ENCODE measurements at places on chromosomes 3 and 15. TPM values are rescaled to one million over a fixed set of nuclear protein-coding genes. Genes with fewer than 3 reads are reported as not detected.

The CTXND1 gene
- total RNA-seq: 0.07 TPM

The MESP2 gene
- total RNA-seq: 0.32 TPM

The SLC24A5 gene
- not detected for total RNA-seq

The RFT1 gene
- 8.1 TPM for total RNA-seq

The TGFBR2 gene
- total RNA-seq: 11.2 TPM

The CCR9 gene
- total RNA-seq: 0.27 TPM

The PIF1 gene
- total RNA-seq: 70.9 TPM

DNA sequence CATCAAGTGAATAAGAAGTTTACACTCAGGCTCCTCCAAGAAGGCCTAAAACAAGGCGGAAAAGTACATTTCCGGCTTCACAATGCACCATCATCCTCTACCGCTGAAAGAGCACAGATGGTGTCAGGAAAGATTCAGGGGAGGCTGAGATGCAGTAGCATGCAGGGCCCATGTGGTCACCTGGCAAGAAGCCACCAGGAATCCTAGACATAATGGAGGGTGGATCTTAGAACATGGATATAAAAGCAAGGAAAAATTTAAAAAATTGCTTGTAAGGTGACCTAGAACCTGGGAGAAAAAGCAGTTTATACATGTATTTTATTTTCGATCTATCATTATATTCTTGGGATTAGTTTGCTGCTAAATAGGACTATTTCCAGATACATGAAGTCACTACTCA is 21.9 kb upstream of the OTOL1 start:
- DNase-seq: no peak

- peak; percentile 25 for DNase-seq
These were observed 29.1 kb downstream of the FGD5 start for GRCh38 chr3:14847613-14848541.

DNA sequence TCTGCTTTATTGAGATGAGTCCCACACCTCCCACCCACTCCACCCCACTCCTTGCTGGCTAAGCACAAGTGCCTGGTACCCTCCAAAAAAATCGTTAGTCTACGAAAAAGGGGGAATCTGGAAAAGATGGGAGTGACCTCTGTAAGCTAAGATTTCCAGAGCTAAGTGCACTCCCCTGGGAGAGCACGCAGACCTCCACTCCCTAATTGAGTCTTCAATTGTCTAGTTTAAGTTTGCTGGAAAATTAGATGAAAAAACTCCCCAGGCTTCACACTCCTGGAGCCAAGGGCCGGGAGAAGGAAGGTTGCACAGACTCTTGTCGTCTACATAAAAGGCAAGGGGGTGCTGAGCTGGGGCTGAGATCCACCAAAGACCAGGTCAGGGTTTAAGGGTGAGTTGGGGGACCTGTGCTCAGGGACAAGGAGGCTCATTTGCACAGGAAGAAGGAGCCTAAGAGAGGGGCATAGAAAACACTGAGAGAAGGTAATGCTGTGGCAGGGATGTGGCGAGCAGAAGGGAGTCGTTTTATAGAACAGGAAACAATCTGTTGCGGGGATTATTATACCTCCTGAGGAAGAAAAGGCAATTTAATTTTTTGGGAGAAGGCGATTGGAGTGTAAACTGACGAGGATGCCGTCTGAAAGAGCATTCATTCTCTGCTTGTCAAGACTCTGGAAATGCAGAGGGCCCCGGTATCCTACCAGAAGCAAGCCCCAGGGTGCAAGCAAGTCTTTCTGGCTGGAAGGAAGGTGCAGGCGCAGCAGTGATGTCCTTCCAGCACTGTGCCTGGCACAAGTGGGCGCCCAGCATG is 126.5 kb upstream of the DLG1 start:
- no peak for DNase-seq

- peak; percentile 47 for DNase-seq
These were observed 11.9 kb downstream of the P3H2 start for GRCh38 chr3:190108804-190109203.

- no peak for DNase-seq
These were observed 8.3 kb downstream of the ANXA2 start for GRCh38 chr15:60389261-60390077.

GRCh38 chr3:82081351-82081750 is 319.9 kb upstream of the GBE1 start:
- no peak for DNase-seq

GRCh38 chr15:70112074-70112395 is 14.3 kb upstream of the TLE3 start:
- DNase-seq: no peak

DNA sequence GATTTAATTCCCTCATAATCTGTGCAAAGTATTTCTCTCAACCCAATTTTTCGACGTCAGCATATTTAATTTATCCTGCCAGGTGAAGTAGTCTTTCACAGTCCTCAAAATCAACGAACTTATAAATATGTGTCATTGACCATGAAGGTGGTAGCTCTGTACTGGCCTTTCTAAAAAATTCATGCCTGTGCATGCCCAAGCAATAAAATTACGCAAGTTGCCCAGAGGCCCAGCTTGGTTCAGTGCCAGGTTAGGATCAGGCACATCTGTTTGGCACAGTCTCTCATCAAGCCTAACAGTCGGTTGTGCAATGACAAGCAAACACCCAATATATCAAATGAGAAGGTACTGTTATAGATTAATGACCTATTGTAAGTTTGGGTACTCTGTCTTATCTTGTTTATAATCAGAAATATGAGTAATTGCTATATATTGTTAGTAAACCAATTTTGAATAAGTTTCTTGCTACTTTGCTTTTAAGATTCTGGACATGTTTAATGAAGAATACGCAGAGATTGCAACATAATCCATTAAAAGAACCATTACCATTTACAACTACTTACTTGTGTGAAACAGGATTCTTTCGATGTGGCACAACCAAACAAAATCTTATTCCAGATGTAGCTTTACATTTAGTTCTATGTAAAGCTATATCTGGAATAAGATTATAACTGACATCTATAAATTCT is 159.0 kb upstream of the IL12A start:
- DNase-seq: peak; percentile 65

DNA sequence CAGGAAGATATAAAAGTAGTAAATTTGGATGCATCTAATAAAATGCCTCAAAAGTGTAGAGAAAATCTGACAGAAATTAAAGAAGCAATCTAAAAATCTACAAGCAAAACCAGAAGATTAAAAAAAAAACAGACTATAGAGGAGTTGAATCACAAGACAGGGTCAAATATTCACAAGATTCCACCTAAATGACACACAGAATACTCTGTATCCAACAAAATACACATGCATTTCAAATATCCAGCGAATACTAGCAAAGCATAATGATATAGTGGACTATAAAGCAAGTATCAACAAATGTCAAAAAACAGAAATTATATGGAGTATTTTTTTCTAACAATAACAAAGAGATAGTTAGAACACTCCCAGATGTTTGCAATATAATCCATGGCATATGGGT is 20.5 kb upstream of the ACTC1 start:
- no peak for DNase-seq

- no peak for DNase-seq
These were observed 36.0 kb upstream of the ALDH1L1 start for GRCh38 chr3:126216416-126216815.

DNA sequence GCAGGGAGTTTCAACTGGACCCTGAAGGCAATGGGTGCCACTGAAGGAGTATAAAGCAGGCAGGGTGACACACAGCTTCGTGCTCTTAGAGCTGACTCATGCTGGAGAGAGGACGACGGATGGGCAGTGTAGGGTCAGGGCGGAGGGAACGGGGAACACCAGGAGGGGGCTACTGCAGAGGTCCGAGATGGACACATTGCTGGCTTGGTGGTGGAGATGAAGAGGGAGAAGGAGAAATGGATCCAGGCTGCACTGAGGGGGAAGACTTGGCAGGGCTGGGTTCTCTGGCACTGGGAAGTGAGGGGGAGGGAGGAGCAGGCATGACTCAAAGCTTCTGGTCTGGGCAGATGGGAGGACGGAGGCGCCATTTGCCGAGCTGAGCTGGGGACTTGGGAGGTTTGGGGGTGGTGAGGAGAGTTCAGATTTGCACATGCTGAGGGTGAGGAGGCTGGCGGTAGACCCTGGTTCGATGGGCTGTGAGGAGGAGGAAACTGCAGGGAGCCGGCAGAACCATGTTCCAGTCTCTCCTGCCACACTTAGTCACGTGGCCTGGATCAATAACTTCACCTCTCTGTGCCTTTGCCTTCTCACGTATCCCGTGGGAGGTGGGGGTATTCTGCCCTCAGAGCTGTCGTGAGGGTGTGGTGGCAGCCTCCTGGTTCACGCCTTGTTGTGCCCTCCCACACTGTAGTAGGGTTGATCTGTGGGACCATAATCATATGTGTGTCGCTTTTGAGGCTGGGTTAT is 4.6 kb upstream of the KCTD6 start:
- DNase-seq: no peak

GRCh38 chr3:112888381-112889085 is 41.9 kb upstream of the CD200R1L start:
- DNase-seq: no peak

- DNase-seq: peak; percentile 84
These were observed 147.6 kb downstream of the IL20RB start for GRCh38 chr3:137105277-137105977.

- no peak for DNase-seq
These were observed 225.4 kb downstream of the CTNNB1 start for GRCh38 chr3:41424543-41425300.

- DNase-seq: no peak
These were observed 41.4 kb upstream of the CCDC80 start for GRCh38 chr3:112682361-112682760.

DNA sequence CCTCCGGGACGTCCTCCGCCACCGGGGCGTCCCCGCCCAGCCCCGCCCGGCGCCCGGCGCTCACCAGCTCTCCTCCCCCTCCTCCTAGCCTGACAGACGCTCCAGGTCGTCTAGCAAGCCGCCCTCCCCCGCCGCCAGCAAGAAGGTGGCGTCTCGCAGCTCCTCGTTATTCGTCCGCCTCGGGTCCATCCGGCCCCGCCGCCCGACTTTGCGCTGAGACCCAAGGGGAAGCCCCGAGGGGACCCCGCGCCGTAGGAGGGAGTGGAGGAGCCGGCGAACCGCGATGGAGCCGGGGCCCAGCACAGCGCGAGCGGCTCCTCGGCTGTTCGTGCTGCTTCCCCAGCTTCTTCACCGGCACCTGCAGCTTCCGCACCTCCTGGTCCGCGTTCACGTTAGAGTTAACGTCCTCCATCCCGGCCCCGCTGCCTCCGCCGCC is 26.3 kb upstream of the MTHFS start:
- peak; percentile 79 for DNase-seq

DNA sequence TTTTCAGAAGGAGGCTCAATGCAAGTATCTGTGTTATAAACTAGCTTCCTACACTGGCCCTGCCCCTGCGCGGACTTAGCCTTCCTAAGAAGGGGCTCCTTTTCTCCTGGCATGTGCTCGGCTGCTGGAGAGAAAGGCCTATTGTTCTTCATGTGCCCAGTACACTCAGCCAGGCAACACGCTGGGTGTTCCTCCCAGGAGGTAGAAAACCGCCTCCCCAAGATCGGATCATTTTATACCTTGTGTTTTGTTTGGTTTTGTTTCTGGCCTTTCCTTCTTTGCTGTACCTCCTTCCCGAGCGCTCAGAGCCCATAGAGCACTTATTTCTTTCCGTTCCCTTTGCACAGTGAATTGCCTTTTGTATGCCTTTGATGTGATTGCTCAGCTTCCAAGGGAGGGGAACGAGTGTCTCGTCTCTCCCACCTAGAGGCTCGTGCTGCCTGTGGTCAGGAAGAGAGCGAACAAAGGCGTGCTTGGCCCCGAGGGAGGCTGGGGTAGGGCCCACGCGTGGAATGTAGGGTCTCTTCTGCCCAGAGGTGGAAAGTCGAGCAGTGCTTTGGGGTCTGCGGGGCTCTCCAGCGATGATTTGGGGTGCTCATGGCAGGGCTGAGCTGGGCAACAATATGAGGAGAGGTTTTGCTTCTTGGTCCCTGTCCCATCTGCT is 30.0 kb downstream of the CCNL1 start:
- peak; percentile 40 for DNase-seq

- no peak for DNase-seq
These were observed 46.5 kb downstream of the KLHDC8B start for GRCh38 chr3:49217688-49218470.

Data from cardiac muscle cell (in vitro differentiated cells and primary cell).